ENCODE measurements at places on chromosomes 7 and 10.
A peak's percentile ranks its signal among the peaks of the same experiment; 100 is the strongest.

DNA sequence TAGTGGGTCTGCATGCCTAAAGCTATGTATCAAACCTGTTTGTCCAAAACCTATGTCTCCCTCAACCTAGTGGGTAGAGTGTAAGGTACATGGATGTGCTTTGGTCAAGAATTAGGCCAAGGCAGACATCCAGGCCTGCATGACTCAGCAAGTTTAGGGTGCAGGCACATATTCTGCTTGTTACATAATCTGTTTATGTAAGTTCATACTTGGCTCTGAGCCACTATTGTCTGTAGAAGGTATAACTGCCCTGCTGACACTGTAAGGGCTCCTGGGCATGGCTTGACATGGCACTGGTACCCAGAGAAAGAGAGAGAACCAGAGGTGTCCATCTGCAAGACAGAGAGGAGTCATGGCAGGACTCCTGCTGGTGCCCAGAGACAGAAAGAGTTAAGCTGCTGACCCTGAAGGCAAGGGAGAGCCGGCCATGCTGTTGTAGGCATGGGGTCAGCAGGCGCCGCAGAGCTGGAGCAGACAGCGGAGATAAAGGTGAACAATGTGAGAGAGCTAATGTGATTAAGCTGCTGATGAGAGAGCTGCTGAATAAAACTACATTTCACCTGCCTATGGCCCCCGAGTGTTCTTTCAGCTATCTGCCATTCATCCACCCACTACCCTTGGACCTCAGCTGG, 118.5 kb upstream of the TMEM106B start:
- DNase-seq, result no peak

GRCh38 chr7:69801729-69802682, 203.7 kb downstream of the AUTS2 start:
- DNase-seq, result no peak

DNA sequence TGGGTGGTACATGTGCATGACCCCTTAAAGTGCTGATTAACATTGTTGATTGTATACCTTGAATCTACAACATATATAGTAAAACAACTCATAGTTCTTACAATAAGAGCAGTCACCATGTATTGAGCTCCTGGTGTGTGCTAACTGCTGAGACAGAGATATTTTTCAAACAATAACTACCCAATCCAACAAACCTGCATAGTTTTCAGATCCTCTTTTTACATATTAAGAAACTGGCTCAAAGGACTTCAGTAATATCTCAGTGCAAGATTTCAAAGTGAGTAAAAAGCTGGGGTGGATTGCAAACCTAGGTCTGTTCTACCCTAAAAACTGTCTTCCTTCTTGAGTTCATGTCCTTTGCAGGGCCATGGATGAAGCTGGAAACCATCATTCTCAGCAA, 272.2 kb downstream of the SNX13 start:
- DNase-seq, result no peak

- peak; percentile 15 for DNase-seq
Measured at GRCh38 chr7:85185424-85186082, 1.3 kb downstream of the SEMA3D start.

DNA sequence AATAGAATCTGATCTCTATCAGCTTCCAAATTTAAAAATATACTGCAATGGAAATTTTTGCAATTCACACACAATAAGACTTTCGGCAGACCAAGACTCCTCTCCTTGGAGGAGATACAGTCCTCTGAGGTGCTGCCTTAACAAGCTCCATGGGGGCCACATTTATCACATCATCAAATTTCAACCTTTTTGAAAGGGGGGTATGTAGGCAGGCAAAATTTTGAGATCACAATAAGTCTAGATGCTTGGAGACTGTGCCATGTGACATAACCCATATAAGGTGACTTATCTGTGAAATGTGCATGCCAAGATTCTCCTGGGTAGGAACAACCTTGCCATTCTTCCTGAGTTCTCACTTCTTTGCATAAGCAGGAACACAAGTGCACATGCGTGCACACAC, at the start of gene OR2A12:
TSS of gene OR2A12 (plus strand) at position 301 of the 400 bp plus-strand sequence. CDS start 8,830 bp downstream, outside the sequence.
- no peak for DNase-seq

DNA sequence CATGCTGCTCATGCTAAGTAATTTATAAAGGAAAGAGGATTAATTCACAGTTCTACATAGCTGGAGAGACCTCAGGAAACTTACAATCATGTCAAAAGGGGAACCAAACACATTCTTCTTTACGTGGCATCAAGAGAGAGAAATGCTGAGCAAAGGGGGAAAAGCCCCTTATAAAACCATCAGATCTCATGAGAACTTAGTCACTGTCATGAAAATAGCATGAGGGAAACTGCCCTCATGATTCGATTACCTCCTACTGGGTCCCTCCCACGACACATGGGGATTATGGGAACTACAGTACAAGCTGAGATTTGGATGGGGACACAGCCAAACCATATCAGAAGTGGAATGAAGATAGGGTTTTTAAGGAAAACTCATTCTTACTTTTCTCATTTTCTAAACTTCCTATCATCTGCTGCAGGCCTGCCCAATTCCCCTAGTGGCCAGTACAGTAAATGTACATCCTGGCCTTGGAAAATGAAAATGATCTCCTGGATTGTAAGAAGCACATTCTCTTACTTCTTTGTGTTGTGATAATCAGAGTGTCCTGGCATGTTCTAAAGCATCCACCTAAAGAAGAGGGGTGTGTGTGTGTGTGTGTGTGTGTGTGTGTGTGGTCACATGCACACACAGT, 421.5 kb downstream of the LRMDA start:
- peak; percentile 26 for DNase-seq

GRCh38 chr10:86098187-86098881, 268.3 kb downstream of the GRID1 start:
- DNase-seq, result no peak

- no peak for DNase-seq
Measured at GRCh38 chr10:100634034-100634433, 98.3 kb downstream of the HIF1AN start.

DNA sequence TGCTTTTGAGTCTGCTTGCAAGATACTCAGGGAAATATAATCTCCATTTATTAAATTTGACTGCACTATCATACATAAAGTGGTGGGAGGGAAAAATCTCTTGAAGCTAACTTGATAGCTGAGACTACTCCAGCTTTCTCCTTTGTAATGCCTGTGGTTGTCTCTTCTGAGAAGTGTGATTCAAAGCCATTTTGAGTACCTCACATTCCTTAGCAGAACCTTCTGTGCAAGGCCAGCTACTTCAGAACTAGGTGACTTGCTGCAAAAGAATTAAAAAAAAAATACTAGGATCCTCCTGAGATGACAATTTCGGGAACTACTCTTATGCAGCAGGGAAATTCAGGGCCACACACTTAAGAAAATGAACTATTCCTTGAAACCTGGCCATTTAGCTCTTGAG, 294.8 kb downstream of the MDFIC start:
- no peak for DNase-seq
